NCI-H2081 (cell line): ENCODE measurements at places on chromosomes 5 and 9.

GRCh38 chr5:178449163-178450070 lies 140.8 kb downstream of the COL23A1 start:
- no peak for DNase-seq

DNA sequence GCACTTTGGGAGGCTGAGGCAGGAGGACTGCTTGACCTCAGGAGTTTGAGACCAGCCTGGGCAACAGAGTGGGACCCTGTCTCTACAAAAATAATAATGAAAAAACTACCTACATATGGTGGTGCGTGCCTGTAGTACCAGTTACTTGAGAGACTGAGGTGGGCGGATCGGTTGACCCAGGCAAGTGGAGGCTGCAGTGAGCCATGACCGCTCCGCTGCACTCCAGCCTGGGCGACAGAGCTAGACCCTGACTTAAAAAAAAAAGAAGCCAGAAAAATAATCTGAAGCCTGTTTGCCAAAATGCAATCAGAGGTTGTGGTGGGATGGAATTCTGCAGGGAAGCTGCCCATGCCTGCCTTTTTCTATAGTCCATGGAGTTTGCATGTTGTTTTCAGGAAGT lies 50.4 kb upstream of the GGTA1 start:
- DNase-seq, result no peak

DNA sequence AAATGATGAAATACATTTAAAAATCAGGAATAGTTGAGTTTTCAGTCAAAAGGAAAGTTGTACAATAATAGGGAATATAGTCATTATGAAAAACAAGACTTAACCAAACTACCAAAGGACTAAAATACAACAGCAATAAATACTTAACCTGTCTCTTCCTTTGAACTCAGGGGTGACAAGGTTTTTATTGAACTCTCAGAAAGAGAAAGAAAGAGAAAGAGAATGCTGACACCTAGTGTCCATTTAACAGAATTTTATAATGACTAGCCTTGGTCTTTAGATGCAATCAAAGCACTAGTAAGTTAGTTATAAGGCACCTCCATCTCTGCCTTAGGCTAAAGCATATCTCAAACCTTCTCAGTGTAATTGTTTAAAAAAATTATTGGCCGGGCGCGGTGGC lies 47.5 kb downstream of the UIMC1 start:
- DNase-seq, result peak; percentile 51

DNA sequence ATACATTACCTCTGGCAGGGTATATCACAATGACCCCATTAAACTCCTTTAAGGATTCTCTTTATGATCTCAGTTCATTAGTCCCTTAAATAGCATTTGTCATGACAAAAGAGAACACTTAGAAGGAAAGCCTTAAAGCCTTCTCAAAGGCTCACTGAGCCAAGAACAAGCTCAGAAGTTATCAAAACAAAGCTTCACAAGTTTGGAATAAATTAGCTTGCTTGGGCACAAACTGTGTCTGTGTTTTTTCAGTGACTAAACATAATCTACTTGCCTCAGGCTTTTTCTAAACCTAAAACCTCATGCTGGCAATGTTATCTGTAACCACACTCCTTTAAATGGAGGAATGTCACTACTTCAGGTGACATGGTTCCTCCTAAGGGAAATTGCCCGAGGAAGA lies 1114.9 kb upstream of the C9orf72 start:
- DNase-seq, result no peak

DNA sequence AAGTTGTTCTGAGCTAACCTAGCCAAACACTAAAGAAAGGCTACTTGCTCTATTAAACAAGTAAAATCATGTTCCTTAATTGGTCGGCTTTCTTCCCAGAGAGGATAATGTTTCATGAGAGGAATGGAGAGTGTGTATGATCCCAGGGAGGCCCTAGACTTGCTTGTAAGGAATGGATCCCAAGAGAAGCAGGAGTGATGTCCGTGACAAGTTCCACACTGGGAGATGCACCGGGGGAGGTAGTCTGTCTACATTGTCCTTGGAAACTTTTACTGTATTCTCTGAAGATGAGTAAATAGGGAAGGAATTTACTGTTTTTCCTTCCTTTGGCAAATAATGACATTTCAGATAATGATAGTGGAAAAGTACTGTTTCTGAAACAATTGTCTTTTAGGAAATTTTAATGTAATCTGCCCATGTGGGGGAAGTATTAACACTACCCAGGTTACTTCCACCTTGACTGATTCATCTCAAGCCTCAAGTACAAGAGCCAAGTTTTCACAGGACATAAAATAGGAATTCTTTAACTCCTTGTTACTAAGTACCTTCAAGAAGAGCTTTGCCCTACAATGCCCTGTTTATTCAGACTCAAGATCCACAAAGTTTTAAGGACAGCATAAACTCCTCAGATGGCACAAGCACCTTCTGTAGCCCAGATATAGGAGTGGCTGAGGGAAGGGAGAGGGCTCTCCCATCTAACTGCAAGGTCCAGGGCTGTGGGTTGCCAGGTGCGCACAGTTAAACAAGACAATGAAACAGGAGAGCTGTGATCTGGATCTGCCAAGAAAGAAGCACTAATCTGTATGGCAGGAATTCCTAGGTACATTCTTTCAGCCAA lies 152.1 kb downstream of the GNA14 start:
- DNase-seq, result no peak

GRCh38 chr9:127333221-127334064 lies 63.5 kb upstream of the SLC2A8 start:
- no peak for DNase-seq
